Stimulated activated CD8-positive, alpha-beta memory T cell treated with anti-CD3 and anti-CD28 coated beads, Interleukin-12 subunit alpha, Interleukin-12 subunit beta, amount 100 ng/mL, for 4 hours (primary cell): ENCODE measurements at places on chromosomes 2 and 18.
A peak's percentile ranks its signal among the peaks of the same experiment; 100 is the strongest.

- no peak for DNase-seq
Observed at GRCh38 chr2:186827862-186828492, 21.0 kb downstream of the ZSWIM2 start.

GRCh38 chr2:182982941-182983340 lies 55.3 kb downstream of the NCKAP1 start:
- no peak for DNase-seq

GRCh38 chr2:96225016-96225533 lies 16.4 kb upstream of the STARD7 start:
- no peak for DNase-seq

DNA sequence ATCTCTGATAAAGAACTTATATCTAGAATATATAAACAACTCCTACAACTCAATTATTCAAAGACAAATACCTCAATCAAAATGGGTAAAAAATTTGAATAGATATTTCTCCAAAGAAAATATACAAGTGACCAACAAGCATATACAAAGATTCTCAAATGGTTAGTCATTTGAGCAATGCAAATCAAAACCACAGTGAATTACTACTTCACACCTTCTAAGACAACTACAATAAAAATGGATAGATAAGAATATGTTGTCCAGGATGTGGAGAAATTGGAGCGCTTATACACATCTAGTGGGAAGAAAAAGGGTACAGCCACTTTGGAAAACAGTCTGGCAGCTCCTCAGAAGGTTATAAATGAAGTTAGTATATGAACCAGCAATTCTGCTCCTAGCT lies 332.9 kb downstream of the TGIF1 start:
- no peak for DNase-seq

DNA sequence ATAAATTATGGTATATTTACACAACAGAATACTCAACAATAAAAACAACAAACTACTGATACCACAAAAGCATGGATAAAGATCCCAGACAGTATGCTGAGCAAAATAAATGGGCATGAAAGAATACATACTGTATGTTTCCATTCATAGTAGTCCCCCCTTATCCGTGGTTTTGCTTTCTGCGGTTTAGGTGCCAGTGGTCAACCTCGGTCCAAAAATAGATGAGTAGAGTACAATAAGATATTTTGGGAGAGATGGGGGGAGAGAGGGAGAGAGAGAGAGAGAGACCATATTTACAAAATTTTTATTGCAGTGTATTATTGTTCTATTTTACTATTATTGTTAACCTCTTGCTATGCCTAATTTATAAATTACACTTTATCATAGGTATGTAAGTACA lies 21.0 kb upstream of the TGFA start:
- DNase-seq, result no peak

- DNase-seq, result no peak
Observed at GRCh38 chr2:60948926-60949579, 67.7 kb downstream of the REL start.

DNA sequence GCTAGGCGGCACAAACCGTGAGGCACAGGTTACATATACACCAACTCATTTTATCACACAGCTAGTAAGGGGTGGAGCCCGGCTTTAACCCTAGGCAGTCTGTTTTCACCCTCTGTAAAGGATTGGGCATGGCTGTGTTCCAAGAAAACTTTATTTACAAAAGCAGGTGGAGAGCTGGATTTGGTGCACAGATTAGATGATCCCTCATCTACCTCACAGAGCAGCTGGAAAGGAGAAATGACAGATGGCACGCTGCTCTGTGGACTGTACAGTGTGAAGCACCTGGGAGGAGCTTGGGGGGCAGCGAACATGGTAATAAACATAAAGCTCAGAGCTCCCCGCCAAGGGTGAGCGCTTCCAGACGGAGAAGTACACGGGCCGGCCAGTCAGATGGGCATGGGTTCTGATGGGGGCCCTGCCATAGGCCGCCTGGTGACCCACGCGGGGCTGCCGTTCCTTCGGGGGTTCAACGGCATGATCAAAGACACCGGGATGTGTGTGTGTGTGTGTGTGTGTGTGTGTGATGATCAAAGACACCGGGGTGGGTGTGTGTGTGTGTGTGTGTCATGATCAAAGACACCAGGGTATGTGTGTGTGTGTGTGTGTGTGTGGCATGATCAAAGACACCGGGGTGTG lies 862 bp upstream of the TMEM177 start:
- no peak for DNase-seq

DNA sequence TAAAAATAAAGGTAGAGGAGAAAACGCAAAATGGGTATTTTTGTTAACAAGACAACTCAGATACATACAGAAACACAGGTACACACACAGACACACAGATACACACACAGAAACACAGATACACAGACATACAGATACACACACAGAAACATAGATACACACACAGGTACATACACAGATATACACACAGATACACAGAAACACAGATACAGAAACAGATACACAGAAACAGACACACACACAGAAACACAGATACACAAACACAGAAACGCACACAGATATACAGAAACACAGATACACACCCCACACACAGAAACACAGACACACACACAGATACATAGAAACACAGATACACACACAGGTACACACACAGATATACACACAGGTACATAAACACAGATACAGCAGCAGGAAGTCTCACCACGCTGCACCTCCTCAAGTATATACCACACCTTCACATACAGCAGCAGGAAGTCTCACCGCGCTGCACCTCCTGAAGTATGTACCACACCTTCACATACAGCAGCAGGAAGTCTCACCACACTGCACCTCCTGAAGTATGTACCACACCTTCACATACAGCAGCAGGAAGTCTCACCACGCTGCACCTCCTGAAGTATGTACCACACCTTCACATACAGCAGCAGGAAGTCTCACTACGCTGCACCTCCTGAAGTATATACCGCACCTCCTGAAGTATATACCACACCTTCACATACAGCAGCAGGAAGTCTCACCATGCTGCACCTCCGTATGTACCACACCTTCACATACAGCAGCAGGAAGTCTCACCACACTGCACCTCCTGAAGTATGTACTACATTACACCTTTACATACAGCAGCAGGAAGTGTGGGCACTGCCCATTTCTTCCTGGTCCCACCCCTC lies 250.5 kb downstream of the HDAC4 start:
- DNase-seq, result no peak

- DNase-seq, result no peak
Observed at GRCh38 chr2:236935631-236936445, 149.9 kb upstream of the COPS8 start.

DNA sequence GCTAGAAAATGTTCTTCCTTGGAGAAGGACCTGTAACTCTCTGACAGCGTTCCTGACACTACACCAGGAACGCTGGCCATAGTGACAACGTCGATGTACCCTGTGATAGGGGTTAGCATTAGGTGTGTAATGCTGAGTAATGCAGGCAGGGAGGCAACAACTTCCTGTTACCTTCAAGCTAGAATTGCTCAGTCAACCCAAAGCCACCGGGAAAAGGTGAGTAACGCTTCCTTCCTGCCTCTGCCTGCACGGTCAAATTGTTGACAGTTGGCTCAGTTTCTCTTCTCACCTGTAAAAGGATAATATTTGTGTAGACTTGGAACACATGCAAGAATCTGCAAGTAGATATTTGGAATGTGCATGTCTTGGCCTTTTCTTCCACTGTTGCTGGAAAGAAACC lies 12.7 kb downstream of the FAM110C start:
- DNase-seq, result no peak

DNA sequence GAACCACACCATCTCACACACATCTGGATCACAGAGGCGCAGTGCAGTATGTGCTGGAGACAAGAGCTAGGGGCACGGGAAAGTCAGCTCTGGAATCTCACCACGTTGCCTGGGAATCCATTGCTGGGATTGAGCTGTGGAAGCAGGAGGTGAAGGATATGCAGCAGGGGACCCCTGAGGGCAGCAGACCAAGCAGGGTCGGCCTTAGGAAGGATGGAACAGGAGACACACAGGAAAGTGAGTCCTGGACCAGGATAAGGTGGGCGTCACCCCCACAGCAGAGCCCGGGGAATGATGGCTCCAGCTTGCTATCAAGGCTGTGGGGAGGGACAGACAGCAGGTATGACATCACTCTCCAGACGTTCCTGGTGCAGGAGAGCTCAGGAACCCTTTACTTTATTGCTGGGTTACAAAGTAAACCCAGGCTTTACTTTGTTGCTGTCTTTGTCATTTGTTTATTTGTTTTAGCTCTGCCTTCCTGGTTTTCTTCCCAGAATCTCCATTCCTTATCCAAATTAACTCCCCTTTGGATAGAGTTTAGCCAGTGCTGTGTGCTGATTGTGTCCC lies 329.8 kb upstream of the MYT1L start:
- no peak for DNase-seq

- DNase-seq, result no peak
Observed at GRCh38 chr2:188314314-188315054, 22.8 kb downstream of the GULP1 start.

DNA sequence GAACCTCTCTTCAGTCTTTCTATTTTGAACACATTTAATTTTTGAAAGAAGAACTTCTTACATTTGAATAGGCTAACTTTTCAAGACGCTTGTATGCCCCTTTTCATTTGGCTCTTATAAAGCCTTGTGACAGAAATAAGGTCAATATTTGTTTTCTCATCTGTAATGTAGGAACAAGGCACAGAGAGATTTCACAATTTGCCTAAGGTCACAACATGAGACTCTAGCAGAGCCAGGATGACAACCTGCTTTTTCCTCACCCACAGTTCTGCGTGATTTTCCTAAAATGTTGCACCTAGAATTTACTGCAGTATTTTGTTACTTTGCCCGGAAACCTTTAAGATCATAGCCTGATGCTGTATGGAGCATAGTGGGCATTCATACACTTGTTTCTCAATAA lies 67.4 kb downstream of the TXNL1 start:
- DNase-seq, result no peak

DNA sequence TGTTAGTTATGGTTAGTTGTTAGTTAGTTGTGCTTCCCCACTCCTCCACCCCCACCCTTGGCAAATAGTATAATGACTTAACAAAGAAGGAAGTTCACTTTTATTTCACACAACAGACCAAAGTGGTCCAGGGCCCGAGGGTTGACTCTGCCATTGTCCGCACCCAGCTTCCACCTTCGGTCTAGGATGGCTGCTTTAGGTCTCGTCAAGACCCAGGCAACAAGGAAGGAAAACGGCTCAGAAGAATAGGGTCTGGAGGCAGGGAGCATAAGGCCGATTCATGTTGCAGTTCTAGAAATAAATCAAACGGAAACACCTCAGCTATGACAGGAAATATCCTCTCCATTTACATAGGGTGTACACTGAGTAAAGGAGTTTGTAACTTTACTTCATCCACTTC lies 206.0 kb upstream of the CXCR4 start:
- DNase-seq, result no peak

DNA sequence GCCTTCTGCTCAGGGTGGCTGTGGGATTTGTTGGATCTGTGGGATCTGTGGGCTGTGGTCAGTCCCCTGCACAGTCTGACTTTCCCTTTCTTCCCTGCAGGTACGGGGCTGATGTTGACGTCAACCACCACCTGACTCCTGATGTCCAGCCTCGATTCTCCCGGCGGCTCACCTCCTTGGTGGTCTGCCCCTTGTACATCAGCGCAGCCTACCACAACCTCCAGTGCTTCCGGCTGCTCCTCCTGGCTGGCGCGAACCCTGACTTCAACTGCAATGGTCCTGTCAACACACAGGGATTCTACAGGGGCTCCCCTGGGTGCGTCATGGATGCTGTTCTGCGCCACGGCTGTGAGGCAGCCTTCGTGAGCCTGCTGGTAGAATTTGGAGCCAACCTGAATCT lies 17.5 kb downstream of the ASB1 start:
- DNase-seq, result no peak

- peak; percentile 14 for DNase-seq
Observed at GRCh38 chr2:96264656-96265348, 995 bp downstream of the TMEM127 start.

DNA sequence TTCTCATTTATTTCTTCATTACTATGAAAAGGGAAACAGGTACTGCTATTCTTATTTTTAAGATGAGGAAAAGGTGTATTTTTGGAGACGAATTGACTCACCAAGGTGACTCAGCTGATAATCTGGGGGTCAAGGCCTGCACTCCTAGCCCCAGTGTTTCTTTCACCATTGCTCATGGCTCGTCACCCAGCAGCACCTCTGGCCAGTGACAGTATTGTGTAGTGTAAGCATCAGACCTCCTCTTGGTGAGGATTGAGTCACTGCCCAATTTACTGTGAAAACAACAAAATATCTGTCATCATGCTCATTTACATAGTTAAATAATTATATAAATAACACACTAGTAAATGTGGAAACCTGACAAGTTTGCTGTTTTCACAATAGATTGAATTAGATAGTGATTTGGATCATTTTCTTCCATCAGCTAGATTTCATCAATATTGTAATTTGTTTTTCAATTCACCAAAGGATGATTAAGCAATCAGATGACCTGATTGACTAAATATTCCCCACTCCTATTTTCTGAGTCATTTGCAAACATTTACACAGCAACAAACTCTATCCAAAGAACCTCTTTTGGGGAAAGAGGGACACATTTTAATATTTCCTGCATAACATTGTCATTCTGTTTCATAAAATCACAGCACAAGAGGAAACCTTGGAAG lies 492.8 kb upstream of the RAB12 start:
- no peak for DNase-seq

GRCh38 chr2:54866868-54867267 lies 143.4 kb downstream of the EML6 start:
- no peak for DNase-seq

DNA sequence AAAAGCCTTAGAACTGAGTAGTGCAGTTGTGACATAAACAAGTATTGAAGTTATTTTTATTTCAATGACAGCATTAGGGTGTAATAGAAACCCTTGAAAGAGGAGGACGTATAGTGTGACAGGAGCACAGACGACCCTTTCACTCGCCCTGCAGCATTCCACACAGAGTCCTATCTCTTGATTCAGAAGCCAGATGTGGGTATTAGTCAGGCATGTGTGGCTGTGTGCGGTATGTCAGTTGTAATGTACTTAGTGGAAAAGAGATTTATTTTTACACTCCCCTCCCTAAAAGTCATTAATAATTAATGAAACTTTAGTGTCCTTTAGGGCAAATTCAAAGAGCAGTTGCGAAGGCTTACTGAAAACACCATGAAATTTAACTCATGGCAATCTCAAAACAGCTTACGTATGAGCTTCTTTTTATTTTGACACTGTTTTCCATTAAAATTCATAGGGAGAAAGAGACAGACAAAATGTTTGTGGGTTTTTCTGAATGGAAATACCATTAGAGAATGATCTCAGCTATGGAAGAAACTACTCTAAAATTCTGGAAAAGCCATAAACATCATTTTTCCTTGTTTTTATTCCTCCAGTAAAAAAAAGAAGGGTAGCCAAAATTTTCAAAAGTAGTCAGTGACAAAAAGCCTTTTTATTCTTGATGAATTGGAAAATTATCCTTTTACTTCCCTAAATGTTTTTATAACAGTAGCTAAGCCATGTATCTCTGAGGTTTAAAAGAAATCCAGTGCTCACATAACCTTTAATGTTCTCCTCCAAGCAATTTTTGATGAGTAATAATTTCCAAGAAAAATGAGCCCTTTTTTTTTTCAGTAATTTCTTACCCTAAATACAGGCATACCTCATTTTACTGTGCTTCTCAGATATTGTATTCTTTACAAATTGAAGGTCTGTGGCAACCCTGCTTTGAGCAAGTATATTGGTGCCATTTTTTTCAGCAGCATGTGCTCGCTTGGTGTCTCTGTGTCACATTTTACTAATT lies 84.0 kb upstream of the DSEL start:
- no peak for DNase-seq

GRCh38 chr2:119689218-119689617 lies 10.2 kb downstream of the TMEM177 start:
- DNase-seq, result no peak
